ENCODE measurements at places on chromosomes 16 and 17.
A peak's percentile ranks its signal among the peaks of the same experiment; 100 is the strongest.

- no peak for DNase-seq
These were observed 5.4 kb upstream of the CYTH1 start for GRCh38 chr17:78787444-78787843.

DNA sequence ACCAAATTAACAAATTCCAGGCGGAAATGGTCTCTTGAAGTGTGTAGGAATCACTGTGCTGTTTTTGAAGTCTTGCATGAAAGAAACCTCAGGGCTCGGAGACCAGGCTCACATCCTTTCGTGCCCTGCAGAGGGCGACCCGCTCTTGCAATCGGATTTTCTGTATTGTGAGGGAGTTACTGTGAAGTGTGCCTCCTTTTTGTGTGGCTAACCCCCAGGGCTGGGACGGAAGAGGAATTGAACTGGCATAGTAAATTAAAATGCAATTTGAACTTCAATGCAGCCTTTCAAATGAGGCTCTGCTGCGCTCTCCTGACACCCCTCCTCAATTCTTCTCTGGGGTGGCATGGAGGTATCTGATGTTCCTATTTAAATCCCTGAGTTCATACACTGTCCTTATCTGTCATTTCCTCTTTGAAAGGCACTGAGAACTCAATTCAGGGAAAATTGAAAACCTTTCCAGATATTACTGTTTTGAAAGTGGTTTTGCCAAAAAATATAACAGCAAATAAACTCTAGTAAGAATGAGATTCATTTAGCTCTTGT, 51.5 kb upstream of the MGAT5B start:
- DNase-seq: peak; percentile 26

GRCh38 chr16:1665829-1666228, 12.2 kb upstream of the JPT2 start:
- DNase-seq: no peak

GRCh38 chr17:29683481-29683880, 60.8 kb upstream of the CORO6 start:
- no peak for DNase-seq

- no peak for DNase-seq
These were observed 19.0 kb downstream of the EMP2 start for GRCh38 chr16:10561425-10561824.

- DNase-seq: no peak
These were observed 26.9 kb downstream of the TNS4 start for GRCh38 chr17:40474419-40475002.

DNA sequence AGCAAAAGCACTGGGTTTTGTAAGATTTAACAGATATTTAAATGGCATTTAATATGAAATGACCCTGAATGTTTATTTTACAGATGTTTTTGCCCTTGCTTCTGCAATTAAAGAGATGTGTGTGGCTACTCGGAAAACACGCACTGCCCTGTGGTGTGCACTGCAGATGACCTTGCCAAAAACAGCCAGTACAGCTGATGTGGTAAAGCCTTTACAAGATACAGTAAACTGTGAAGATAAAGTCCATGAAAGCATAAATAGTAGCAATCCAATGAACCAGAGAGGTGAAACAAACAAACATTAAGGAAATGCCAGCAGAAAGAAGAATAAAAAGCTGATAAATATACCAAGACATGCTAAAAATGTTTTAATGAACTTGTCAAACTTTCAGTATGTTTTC, 15.7 kb downstream of the CCDC43 start:
- DNase-seq: no peak

DNA sequence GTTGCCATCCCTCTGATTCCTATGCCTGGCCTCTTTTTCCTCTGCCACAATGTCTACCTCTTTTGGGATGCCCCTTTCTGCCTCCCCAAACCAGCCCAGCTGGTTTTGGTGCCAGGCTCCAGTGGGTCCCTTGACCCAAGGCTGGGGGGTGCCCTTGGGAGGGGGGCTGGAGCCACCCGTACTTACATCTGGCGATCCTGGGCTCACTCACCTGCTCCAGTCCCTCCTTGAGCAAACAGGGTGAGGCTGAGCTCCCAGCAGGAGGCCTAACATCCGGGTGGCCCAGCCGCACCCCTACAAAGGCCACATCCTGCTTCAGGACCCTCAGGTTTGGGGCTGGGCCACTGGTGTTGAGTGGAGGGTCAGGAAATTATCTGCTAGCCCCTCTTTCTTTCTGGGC, 1.2 kb downstream of the ERN2 start:
- DNase-seq: no peak

- DNase-seq: peak; percentile 29
These were observed 23.4 kb downstream of the AXIN2 start for GRCh38 chr17:65537845-65538674.

DNA sequence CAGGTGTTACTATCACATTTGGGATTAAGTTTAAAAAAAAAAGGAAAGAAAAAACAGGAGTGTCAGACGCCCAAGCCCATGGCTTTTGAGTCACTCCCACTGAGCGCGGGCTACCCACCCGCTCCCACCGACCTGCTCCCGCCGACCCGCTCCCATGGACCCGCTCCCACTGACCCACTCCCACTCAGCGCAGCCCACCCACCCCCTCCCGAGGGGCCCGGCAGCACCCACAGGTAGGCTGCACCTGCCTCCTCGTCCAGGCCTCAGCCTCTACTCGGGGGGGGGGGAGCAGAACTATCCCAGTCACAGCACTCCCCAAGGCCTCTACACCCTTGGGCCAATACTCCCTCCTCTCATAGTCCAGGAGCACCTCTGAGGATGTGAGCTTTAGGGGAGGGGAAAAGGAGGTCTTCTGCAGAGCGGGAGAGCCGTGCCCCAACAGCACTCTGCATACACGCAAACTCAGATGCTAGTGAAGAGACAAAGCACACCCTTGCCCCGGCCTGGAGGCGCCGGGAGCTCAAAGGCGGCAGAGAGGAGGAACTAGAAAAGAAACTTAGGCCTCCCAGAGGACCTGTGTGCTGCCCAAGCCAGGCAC, 2.9 kb downstream of the CLUH start:
- DNase-seq: no peak
